ENCODE measurements at places on chromosomes 13 and 19.

DNA sequence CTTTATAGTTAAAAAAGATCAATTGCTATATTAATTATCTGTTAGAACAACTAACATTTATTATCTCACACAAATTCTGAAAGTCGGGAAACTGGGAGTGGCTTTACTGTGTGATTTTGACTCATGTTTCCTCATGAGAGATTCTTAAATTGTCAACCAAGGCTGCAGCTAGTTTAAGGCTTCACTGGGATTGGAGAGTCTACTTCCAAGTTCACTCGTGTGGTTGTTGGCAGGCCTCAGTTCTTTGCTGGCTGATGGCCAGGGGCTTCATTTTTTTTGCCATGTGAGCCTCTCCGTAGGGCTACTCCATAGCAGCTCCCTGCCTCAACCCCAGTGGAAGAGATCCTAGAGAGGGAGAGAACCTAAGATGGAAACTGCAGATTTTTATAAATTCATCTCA is 24.5 kb upstream of the LPAR6 start:
- DNase-seq, result no peak

DNA sequence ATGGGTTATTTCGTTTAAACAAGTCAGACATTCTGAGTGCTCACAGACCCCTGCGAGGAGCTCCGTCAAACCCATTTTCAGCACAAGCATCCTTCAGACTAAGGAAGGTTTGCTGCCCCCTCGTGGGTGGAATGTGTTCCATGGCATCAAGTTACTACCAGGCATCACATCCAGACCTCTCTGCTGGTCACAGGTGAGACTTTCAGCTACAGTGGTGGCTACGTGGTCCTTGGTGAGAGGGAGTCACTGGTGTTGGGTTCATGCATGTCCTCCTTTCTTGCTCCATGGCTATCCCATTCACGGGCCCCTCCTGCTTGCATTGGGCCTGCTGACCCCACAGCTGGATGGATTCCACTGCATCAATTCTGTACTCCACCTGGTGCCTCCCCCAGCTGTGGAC is 9.1 kb upstream of the LILRB5 start:
- peak; percentile 19 for DNase-seq

- DNase-seq, result peak; percentile 86
Observed at GRCh38 chr13:51797664-51798488, 6.1 kb downstream of the DHRS12 start.

- no peak for DNase-seq
Observed at GRCh38 chr13:46580362-46580839, 27.4 kb downstream of the LRCH1 start.

GRCh38 chr19:34096020-34096915 is 76.0 kb upstream of the LSM14A start:
- DNase-seq, result peak; percentile 75

DNA sequence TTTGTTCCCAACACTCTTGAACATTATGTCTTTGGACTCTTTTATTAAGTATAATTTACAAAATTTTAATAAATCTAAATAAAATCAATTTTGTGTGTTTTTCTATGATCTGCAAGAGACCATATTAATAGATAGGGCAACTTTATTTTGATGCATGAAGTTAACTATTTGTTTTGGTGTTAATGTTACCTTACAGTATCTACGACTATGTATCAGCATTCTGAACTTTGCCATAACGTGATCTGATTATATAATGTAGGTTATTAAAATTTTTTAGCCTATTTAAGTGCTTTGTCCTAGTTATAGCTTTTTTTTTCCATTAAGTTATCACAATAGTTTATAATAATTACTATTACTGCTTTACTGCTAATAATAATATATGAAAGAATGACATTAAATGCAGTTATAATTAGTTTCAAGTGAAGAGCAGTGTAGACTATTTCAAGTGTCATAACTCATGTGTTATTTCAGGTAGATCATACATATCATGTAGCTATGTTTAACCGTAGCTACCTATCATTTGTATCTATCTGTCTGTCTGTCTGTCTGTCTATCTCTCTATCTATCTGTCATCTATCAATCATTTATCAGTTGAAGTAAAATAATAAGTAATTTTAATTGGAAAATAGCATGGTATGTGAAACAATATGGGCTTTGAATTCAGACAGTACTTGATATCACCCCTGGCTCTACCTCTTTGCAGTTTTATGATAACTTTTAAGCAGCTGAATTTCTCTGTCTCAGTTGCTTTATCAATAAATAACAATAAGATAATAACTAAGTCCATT is 229.7 kb downstream of the GPC5 start:
- DNase-seq, result no peak

- no peak for DNase-seq
Observed at GRCh38 chr19:44278181-44278690, 18.6 kb downstream of the ZNF233 start.

DNA sequence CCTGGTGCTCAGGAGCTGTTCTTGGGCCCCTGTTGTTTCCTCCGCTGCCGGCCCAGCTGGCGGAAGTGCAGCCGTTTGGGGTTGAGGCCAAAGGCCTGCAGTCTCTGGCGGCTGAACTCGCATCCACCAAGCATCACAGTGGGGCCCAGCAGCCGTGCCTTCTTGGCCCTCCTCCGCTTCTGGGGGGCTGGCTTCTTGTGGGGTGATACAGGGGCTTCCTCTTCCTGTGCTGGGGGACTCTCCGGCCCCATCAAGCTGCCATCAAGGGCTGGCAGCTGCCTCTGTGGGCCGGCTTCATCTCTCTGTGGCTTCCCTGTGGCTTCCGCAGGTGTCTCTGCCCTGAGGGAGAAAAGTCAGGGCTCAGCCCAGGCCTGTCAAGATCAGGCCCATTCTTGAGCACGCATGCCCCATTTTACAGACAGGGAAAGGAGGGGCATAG is 10.3 kb downstream of the ATG4D start:
- DNase-seq, result no peak

DNA sequence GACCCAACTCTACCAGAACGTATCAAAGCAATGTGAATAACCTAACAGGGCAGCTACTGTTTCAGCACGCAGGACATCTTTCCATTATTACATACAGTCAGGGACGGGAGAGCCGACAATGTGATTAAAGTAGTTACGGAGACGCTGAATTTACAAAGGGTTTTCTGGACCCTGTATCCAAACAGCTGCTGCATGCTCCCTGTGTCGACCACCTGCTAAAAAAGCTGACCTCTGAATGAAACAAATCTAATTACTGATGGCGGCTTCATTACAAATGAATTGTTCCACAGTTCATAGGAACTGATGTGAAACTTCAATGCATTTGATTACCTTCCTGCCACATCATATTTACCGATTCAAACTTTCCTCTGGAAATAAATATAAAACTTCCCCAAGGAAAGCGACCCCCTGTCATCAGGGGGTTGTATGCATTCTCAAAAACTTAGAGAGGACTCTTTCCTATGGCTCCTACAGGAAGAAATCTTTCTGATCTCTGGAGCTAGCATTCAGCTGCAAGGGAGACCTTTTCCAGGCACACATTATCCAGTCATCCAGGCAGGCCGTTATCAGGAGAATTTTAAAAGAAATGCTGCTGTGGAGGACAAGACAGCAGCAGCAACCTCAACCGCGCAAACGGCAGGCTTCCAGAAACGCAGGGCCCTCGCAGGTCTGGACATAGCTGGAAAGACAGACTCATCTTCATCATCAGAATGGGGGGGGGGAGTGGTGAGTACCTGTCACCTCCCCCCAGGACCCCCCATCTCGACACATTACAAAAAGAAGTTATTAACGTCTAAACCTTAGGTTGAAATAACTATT is 3.1 kb downstream of the EFNB2 start:
- DNase-seq, result peak; percentile 24

- peak; percentile 51 for DNase-seq
Observed at GRCh38 chr13:108227651-108228272, 9.6 kb downstream of the ABHD13 start.

GRCh38 chr13:53020764-53021335 is 7.8 kb upstream of the OLFM4 start:
- no peak for DNase-seq

GRCh38 chr13:46861959-46862358 is 34.9 kb downstream of the HTR2A start:
- DNase-seq, result no peak

DNA sequence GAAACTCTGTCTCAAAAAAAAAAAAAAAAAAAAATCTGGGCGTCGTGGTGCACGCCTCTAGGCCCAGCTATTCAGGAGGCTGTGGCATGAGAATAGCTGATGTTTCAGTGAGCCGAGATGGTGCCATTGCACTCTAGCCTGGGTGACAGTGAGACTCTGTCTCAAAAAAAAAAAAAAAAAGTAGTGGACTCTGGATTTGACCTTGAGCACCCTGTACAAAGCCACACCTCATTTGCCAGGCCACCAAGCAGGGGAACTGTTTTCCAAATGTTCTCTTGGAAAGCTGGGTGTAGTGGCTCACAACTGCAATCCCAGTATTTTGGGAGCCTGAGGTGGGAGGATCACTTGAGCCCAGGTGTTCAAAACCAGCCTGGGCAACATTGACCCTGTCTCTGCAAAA is 3.8 kb upstream of the ZNF555 start:
- DNase-seq, result no peak

GRCh38 chr13:98370806-98371515 is 193.9 kb upstream of the RNF113B start:
- DNase-seq, result no peak

DNA sequence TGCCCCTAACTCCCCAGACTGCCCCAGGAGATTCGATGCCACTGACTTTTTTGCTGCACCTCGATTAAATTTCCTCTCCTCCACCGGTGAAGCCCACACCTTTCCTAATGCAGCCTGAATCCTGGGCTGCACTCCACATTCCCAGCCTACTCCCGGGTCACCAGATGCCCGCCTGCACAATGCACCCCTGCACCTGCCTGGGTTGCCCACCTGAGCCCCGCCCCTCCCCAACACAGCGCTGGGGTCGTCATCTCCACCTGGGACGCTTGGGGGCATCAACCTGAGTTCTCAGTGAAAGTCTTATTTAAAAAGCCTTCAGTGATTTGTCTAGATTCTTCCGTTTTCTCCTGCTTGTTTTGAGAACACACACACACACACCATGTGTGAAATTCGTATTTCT is 24.5 kb upstream of the DPP9 start:
- DNase-seq, result no peak

DNA sequence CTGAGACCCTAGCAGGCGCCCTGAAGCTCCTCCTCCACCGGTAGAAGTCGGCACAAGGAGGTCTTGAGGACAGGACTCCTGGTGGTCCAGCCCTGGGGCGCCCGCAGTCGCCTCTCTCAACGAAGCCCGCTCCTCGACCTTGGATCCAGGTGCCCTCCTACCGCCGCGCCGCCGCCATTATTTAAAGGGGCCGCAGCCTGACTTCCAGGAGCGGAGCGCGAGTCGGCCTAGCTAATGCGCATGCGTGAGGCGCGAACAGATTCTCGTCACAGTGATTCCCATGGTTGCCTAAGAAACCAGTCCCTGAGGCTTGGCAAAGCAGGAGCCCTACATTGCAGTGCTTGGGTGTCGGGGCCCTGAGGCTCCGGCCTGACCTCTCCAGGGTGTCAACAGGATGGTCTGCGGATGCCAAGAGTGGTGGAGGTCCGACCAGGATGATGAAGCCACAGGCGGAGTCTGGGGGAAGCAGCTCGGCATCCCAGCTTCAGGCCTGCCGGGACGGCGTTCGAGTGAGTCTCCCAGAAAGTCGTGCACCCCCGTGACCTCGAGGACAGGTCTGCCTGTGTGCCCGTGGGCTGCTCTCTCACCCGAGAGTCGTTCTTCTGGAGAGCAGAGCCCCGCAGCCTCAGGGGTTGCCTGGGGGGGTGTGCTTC is 66.0 kb upstream of the ZNF420 start:
- no peak for DNase-seq

DNA sequence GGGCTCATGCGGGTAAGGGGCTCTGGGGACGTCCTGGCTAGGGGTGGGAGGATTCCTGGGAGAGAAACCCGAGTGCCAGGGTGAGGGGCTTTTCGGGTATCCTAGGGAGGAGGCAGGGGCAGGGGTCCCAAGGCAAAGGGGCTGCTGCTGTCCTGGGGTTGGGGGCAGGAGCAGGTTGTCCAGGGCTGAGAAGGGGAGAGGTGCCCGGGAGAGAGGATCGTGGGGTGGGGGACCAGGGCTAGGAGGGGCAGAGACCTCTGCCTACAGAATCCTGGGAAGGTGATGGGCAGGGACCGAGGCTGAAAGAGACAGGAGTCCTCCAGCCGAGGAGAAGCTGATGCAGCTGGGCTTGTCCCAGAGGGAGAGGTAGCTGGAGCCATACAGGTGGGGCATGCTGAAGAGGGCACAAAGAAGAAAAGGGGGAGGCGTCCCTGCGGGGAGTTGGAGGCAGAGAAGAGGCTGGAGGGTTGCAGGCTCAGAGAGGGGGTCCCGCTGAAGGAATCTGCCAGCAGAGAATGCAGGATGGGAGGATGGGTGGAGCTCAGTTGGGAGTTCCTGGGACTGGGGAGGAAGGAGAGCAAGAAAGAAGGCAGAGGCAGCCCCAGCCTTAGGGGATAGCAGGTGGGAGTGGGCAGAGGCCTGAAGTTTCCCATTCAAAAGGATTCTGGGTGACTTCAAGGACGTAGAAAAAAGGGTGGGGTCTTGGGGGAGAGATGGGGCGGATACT is 574 bp downstream of the CYP2S1 start:
- no peak for DNase-seq

GRCh38 chr19:23285948-23286347 is 35.8 kb upstream of the ZNF724 start:
- DNase-seq, result no peak

GRCh38 chr13:27252467-27252866 is 1.1 kb downstream of the RPL21 start:
- DNase-seq, result no peak

DNA sequence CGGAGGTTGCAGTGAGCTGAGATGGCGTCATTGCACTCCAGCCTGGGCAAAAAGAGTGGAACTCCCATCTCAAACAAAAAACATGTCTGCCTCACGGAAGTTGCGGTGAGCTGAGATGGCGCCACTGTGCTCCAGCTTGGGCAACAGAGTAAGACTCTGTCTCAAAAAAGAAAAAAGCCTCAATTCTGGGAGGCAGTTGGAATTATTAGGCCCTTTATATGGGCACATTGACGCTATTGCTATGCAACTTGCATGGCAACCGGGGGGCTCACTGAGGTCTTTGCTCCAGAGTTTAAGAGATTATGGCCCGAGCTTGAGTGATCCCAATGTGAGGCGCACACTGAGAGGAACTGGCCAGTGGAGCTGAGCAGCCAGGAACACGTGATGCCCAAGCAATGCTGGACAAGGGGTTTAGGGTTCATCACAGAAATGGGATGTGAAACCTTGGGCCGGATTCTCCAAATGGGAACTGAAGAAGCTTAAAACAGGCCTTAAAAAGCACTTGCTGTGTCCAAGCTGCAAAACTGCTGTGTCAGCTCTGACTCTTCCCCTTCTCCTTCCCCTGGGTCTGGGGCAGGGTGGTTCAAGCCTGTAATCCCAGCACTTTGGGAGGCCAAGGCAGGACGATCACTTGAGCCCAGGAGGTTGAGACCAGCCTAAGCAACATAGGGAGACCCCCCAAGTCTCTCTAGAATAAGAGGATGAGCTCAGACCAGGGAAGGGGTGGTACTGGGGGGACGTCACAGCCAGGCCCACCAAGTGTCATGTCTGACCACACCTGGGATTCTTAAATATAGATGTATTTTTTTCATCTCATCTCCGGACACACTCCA is 2.5 kb downstream of the FTL start:
- DNase-seq, result no peak

GRCh38 chr13:33871207-33872004 is 53.5 kb downstream of the RFC3 start:
- DNase-seq, result no peak

GRCh38 chr13:45055902-45056648 is 64.2 kb upstream of the GTF2F2 start:
- no peak for DNase-seq

All from NCI-H1694 treated with DMSO at 0.1 percent for 48 hours (cell line).